Stomach (tissue), 19 donors: ENCODE measurements at places on chromosomes 13 and 19.

- no peak for DNase-seq
Observed at GRCh38 chr13:34412817-34413375, 529.2 kb upstream of the NBEA start.

DNA sequence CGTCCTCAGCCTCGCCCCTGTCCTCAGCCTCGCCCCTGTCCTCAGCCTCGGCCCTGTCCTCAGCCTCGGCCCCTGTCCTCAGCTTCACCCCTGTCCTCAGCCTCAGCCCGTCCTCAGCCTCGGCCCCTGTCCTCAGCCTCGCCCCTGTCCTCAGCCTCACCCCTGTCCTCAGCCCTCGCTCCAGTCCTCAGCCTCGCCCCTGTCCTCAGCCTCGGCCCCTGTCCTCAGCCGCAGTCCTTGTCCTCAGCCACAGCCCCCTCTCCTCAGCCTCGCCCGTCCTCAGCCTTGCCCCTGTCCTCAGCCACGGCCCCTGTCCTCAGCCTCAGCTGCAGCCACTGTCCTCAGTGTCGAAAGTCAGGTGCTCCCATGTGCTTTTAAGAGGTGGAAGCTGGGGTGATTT is 10.5 kb downstream of the C13orf46 start:
- no peak for DNase-seq

- DNase-seq = no peak
Observed at GRCh38 chr19:29171525-29171924, 41.4 kb downstream of the UQCRFS1 start.

DNA sequence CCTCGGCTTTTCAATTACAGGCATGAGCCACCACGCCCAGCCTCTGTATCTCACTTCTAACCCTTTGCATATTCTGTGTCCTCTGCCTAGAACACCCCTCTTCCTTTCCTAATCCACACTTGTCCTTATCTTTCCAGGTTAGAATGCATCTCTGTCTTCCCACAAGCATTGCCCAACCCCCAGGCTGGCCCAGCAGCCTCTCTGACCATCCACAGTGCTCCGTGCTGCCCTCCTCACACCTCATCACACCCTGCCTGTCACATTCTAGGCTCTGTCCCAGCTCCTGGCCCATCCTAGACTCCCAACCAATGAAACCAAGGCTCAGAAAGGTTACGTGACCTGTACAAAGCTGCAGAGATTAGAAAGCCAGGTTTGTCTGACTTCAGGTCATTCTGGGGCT is 11.3 kb downstream of the JAK3 start:
- DNase-seq = no peak

DNA sequence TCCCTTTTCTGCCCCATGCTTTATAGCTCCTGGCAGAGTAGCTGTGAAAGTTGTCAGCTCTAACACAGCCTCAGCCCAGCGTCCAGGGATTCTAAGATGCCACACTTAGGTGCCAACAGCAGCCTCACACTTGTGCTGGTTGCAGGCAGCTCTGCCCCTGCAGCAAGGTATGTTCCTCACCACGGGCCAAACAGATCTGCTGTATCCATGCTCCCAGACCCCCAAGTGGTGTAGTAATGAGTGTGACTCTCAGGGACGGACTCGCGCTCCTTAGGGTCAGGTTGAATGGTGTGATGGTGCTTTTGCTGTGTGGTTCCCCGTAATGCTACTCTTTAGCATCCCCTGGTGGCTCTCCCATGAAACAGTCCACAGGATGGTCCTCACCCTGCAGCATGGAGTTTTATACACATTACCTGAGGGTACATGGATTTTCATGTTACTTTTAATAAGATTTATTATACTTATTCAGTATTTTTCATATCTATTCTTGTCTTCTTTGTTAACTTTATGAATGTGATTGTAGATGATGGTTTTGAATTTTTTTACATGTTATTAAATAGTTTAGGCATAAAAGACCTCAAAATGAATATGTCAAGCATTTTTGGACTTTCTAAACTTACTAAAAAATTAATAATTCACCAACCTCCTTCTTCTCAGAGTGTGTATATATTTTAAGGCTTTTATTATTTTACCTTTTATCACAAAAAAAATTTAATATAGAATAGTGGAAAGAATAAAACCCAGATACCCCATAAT is 232.5 kb downstream of the SLC7A1 start:
- DNase-seq = peak; percentile 30

DNA sequence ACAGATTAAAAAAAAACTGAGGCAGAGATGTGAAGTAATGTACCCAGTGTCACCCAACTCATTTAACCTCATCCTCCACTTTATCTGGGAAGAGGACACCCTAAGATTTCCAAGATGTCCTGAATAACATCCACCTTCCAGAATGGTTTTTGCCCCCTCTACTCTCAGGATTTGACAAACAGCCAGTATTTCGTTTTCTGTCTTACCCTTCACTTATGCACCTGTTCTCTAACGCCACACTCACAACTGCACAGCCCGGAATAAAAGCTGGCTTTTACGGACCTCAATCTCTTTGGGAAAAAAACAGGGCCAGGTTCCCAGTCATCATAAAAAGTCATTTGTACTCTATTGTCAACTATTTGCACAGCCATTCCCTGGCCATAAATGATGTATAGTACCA is 21.2 kb upstream of the CEACAM6 start:
- DNase-seq = no peak

- no peak for DNase-seq
Observed at GRCh38 chr19:49787746-49788145, 20.9 kb downstream of the AP2A1 start.

DNA sequence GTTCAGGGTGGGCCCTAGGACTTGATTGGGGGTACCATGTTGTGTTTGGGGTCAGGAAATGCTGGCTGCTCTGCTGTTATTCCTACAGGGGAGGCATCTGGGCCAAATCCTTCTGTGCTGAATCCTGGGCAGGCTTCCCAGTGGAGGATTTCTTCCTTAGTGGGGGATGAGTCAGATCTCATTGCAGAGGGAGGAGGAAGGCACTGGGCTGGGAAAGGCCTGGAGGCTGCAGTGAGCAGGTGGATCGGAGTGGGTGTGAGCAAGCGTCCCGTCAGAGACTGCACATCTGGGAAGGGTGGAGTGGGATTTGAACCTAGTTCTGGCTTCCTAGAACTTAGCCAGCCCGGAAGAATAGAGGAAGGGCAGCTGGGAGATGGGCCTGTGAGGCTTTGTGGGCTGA is 11.5 kb downstream of the CCDC124 start:
- peak; percentile 47 for DNase-seq

GRCh38 chr19:58549664-58550361 is 5.1 kb downstream of the CHMP2A start:
- DNase-seq = no peak

DNA sequence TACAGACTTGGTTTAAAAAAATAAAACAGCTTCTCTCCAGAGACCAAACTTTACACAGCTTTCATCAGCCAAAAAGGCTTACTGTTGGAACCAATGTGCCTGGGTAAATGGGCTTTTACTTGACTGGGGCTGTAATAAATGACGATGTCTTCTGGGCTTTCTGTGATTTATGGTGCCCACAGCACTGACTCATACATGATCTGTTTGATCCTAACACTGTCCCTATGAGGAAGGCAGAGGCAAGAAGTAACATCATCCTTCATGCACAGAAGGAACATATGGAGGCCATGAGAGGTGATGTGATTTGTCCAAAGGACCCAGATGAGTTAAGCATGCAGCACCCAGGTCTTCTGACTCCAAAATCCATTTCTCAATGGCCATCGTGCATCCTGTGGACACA is 77.4 kb downstream of the DOCK9 start:
- DNase-seq = no peak

GRCh38 chr13:111541752-111542529 is 221.5 kb downstream of the TEX29 start:
- DNase-seq = no peak
